ENCODE measurements at places on chromosomes 5 and 9.

DNA sequence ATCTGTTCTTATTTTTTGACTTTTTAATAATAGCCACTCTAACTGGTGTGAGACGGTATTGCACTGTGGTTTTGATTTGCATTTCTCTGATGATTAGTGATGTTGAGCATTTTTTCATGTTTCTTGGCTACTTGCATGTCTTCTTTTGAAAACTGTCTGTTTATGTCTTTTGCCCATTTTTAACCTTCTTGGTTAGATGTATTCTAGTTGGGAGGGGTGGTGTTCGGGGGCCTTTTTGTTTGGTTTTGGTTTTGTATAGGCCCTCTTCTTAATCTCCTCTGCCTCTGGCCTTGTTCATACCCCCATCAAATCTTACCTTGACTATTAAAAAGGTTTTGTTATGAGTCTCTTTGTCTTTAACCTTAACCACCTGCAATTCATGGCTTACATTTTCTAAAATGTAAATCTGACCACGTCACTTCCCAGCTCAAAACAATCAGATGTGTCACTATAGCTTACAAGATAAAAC lies 107.8 kb upstream of the NR4A3 start:
- no peak for DNase-seq

DNA sequence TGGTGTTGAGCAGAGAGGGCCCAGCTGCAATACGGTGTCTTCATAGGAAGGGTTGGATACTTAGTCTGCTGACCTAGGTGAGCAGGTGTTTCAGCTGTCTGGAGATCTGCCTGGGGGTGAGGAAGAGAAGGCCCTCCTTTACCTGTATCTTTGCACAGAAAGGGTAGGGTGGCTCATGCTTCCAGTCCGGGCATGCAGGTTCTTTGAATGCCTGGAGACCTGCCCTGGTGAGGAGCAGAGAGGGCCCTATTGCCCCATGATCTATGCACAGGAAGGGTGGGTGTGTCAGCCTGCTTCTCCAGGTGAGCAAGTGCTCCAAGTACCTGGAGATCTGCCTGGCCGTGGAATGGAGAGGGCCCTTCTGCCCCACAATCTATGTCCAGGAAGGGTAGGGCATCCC lies 63.0 kb downstream of the FER start:
- no peak for DNase-seq

GRCh38 chr5:1007681-1008450 lies 736 bp upstream of the NKD2 start:
- DNase-seq = no peak

DNA sequence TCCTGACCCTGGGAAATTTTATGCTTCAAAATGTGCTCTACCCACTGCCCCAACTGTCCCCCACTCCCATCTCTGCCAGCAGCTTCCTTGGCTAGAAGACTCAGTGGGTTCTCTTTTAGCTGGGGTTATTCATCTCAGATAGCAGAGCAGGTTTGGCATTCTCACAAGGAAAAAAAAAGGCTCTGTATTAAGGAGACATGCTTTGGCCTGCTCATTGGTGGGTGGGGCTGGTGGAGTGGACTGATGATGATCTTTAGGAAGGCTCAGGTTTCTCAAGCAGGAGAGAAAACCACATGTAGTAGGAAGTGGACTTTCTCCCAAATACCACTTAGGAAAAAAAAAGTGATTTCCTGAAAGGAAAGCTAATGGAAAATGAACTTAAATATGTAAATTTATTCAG lies 279.2 kb upstream of the ZNF462 start:
- DNase-seq = no peak

- no peak for DNase-seq
Observed at GRCh38 chr5:36638056-36638455, 31.6 kb downstream of the SLC1A3 start.

- peak; percentile 79 for DNase-seq
Observed at GRCh38 chr5:81420039-81420667, 26.2 kb upstream of the ACOT12 start.

DNA sequence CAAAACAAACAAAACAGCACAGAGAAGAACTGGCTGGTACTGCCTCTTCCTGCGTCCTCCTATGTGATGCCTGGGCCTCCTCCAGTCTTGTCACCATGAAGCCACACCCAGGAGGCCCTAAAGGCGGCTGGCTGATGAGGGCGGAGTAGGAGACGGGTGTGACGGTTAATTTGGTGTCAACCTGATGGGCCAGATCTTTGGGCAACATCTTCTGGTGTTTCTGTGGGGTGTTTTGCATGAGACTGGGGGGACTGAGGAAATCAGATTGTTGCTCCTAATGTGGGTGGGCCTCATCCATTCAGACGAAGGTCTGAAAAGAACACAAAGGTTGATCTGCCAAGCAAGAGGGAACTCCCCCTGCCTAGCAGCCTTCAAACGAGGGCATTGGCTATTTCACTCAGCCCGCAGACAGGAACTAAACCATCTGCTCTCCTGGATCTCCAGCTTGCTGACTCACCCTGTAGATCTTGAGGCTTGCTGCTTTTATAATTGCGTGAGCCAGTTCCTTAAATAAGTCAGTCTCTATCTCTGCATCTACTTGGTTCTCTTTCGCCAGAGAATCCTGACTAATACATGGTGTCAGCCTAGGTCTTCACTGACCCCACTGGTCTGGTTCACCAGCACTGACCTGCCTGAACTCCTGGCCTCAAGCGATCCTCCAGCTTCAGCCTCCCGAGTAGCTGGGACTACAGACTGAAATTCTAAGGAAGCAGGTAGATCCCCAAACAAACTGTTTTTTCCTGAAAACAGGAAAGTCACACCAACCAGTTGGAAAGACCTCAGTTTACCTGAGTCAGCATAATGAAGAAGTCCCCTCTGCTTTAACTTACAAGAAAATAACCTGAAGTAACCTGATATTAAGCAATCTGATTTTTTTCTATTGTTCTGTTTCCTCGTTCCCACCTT lies 12.8 kb upstream of the ZFP62 start:
- DNase-seq = no peak

- DNase-seq = no peak
Observed at GRCh38 chr5:113338628-113339027, 96.2 kb downstream of the TSSK1B start.

- DNase-seq = no peak
Observed at GRCh38 chr5:53027913-53028312, 38.8 kb downstream of the ITGA2 start.

- DNase-seq = no peak
Observed at GRCh38 chr9:121906074-121906870, 186.8 kb downstream of the TTLL11 start.

- no peak for DNase-seq
Observed at GRCh38 chr9:137666513-137666822, 47.7 kb downstream of the EHMT1 start.

DNA sequence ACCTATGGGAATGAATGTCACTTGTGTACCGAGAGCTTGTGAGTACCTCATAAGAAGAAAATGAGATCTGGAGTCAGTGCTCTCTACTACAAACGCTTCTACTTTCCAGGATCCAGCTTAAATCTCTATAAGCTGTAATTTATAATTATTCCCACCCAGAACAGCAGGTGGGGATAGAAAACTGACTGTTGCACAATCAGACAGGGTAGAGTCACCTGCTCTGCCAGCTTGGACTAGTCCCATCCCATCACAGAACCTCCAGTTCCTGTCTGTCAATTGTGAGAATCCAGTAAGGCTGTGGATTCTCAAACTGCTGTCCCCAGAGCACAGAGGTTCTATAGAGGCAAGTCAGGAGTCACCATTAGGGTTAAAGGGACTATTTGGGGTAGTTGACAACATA lies 2.0 kb downstream of the SPINK7 start:
- DNase-seq = no peak

GRCh38 chr5:54722846-54723433 lies 205.4 kb downstream of the SNX18 start:
- no peak for DNase-seq

GRCh38 chr9:124939944-124940343 lies 939 bp downstream of the GOLGA1 start:
- no peak for DNase-seq

- DNase-seq = no peak
Observed at GRCh38 chr5:138065102-138065501, 18.7 kb upstream of the WNT8A start.

DNA sequence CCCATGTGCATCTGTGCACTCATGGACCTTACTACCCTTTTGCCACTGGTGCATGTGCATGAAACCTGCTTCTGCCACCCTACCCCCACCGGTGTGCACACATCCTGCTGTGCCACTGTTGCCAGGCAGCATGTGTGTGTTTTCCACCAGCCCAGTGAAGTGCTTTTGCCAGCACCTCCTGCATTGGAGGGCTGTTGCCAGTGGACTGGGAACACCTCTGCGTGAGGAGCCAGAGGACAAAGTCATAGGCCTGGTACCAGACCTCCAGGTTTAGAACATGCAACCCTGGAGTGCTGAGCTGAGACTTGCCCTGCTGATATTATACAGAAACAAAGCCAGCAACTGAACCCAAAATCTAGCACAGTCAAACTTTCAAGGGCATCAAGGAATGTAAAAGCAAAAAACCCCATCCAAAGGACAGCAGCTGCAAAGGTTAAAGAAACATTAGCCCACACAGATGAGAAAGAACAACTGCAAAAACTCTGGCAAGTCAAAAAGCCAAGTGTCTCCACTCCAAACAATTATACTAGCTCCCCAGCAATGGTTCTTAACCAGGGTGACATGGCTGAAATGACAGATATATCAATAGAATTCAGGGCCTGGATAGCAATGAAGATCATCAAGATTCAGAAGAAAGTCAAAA lies 70.6 kb upstream of the PTPN3 start:
- no peak for DNase-seq

- no peak for DNase-seq
Observed at GRCh38 chr5:1187234-1187949, 14.0 kb upstream of the SLC6A19 start.
